ENCODE measurements at places on chromosomes 3 and 15. TPM values are rescaled to one million over a fixed set of nuclear protein-coding genes. Genes with fewer than 3 reads are reported as not detected.

DNA sequence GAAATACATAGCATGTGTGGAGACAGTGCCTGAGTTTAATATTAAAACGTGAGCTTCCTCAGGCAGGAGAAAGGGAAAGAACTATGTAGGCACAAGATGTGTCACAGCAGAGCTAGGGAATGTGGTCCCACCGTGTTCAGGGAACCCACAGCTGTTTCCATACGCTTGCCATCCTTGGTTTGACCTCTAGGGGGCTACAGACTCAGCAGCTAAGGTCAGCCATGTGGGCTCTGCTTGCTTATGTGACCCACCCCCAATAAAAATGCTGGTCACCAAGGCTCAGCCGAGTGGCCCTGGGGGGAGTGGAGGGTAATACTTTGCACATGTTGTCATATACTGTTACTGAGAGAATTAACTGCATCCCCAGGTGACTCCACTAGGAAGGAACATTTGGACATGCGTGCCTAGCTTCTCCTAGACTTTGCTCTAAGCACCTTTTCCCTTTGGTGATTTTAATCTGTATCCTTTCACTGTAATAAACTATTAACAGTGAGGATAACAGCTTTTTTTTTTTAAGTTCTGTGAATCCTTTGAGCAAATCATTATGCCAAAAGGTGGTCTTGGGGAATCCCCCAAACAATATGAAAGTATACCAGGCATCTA lies 3.3 kb downstream of the TUBGCP5 start:
- no peaks in the 10 kb centered on the region for H3K27me3 ChIP-seq
- H3K36me3 ChIP-seq, result peaks cover 30% of the 10 kb centered on the region
- no peaks in the 10 kb centered on the region for H3K4me1 ChIP-seq
- H3K27ac ChIP-seq, result no peak overlapping the region
- H3K4me3 ChIP-seq, result no peak overlapping the region

Gene SHC4
- total RNA-seq, result 2.7 TPM

GRCh38 chr3:191254098-191254873 lies 55.2 kb downstream of the OSTN start:
- no peaks in the 10 kb centered on the region for H3K4me1 ChIP-seq
- no peaks in the 10 kb centered on the region for H3K36me3 ChIP-seq
- no peaks in the 10 kb centered on the region for H3K27me3 ChIP-seq

- no peak for DNase-seq
- H3K27ac ChIP-seq, result no peak overlapping the region
- no peak overlapping the region for H3K4me3 ChIP-seq
- peaks cover 4% of the 10 kb centered on the region for H3K27me3 ChIP-seq
- H3K36me3 ChIP-seq, result no peaks in the 10 kb centered on the region
Observed at GRCh38 chr3:53748512-53749271, 97.5 kb downstream of the CHDH start.

Gene ARHGAP11A
- total RNA-seq, result 9.3 TPM

Gene PLCH1
- total RNA-seq, result 0.65 TPM

GRCh38 chr15:34810443-34811129 lies 15.2 kb upstream of the ACTC1 start:
- H3K27me3 ChIP-seq, result no peaks in the 10 kb centered on the region
- peak; percentile 98 for DNase-seq
- peaks cover 4% of the 10 kb centered on the region for H3K4me1 ChIP-seq
- H3K27ac ChIP-seq, result peak overlapping the region; percentile 91
- no peak overlapping the region for H3K4me3 ChIP-seq

- no peaks in the 10 kb centered on the region for H3K27me3 ChIP-seq
- peak; percentile 100 for DNase-seq
- peaks cover 39% of the 10 kb centered on the region for H3K4me1 ChIP-seq
- peak overlapping the region; percentile 82 for H3K27ac ChIP-seq
Observed at GRCh38 chr3:189937302-189938127, 183.2 kb downstream of the P3H2 start.

DNA sequence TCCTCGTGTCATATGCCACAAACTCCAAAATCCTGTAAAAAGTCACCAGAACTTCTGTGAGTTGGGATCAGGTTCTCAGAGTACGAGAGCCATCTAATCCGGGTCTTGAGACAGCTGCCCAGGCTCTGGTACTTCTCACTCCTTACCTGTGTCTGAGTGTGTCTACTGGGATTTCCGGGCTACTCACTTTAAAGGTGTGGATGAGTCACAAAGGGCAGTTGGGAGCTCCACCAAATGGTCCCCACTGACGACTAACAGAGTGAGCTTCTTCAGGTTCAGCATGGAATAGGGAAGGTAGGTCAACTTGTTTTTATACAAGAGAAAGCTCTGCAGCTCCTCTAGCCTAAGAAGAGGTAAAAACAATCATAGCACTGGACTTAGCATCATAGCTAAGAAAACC lies 29.5 kb downstream of the RTP3 start:
- H3K36me3 ChIP-seq, result no peaks in the 10 kb centered on the region
- no peaks in the 10 kb centered on the region for H3K27me3 ChIP-seq
- DNase-seq, result no peak
- no peak overlapping the region for H3K4me3 ChIP-seq

DNA sequence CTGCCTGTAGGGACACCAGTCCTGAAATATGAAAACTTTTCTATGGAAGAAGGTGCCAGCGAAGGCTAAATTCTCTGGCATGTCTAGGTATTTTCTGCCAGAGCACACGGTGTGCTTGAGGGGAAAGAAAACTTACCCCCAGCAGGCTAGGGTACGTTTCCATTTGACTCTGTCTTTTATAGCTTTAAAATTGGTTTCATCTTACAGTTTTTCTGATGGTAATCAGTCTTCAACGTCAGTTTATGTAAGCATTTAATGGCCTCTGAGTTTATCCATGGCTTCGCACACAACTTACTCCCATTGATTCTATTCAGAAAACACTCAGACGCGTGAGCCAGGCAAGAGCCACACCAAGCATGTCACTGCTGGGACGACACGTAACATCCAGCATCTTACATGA lies 249.7 kb downstream of the ADAMTS17 start:
- no peak for DNase-seq
- H3K27me3 ChIP-seq, result no peaks in the 10 kb centered on the region
- H3K4me3 ChIP-seq, result no peak overlapping the region
- peaks cover 21% of the 10 kb centered on the region for H3K4me1 ChIP-seq
- H3K27ac ChIP-seq, result no peak overlapping the region

DNA sequence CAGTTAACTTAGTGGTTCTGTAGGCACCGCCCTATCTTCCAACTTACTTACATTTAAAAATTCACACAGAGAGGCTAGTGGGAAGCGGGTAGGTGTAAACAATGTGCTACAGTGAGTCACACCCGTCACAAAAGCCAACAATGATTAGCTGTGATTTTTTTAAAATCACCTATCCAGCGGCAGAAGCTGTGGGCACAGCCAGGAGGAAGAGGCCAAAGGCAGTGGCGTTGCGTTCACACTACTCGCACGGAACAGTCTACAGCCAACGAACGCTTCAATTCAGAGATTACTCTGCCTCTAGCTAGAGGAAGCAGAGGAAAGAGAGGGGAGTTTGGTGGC lies 2.5 kb upstream of the NLGN1 start:
- H3K36me3 ChIP-seq, result no peaks in the 10 kb centered on the region
- peak overlapping the region; percentile 75 for H3K4me3 ChIP-seq
- H3K27ac ChIP-seq, result peak overlapping the region; percentile 83
- DNase-seq, result no peak
- peaks cover 3% of the 10 kb centered on the region for H3K27me3 ChIP-seq
- peaks cover 12% of the 10 kb centered on the region for H3K4me1 ChIP-seq

Gene MINAR1
- 1.7 TPM for total RNA-seq

Gene CDC25A
- 4.6 TPM for total RNA-seq

DNA sequence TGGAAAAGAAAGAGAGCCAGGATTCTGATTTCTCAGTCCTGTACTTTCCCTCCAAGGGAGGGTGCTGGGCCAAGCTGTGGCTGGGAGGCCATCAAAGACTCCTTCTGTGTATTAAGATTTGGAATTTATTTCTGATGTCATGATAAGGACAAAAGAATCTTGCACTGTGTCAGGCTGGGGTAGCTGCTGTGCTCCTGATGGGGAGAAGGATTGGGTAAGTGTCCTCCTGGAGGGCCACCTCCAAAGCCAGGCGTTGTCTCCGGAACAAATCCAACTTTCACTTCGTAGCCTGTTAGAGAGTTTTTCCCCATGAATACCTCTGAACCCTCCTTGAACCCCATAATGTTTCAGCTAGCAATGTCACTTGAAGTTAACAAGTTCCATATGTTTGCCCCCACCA lies 29.9 kb downstream of the CLDN11 start:
- no peak overlapping the region for H3K4me3 ChIP-seq
- H3K27ac ChIP-seq, result no peak overlapping the region
- no peaks in the 10 kb centered on the region for H3K4me1 ChIP-seq
- no peak for DNase-seq
- no peaks in the 10 kb centered on the region for H3K27me3 ChIP-seq

DNA sequence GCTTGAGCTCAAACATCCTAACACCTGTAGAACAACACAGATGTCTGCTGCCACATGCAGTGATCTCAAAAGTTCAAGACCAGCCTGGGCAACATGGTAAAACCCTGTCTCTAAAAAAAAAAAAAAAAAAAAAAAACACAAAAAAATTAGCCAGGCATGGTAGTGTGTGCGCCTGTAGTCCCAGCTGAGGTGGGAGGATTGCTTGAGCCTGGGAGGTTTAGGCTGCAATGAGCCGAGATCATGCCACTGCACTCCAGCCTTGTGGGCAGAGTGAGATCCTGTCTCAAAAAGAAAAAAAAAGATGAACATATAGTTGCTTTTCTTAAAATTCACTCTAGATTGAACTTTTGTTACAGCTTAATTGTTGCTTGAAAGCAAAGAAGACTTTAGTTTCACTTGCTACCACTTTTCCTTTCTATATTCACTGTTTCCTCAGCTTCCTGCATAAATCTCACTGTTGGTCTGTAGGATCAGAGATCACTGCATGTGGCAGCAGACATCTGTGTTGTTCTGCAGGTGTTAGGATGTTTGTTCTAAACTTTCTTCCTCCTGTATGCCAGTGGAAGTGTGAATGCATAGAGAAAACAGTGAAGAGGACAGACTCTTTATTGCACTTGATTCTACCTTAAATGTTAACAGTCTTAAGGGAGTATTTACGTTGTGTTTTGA lies 12.6 kb downstream of the RAB11A start:
- H3K4me1 ChIP-seq, result no peaks in the 10 kb centered on the region
- H3K27ac ChIP-seq, result no peak overlapping the region
- H3K36me3 ChIP-seq, result peaks cover 42% of the 10 kb centered on the region
- H3K27me3 ChIP-seq, result no peaks in the 10 kb centered on the region
- no peak overlapping the region for H3K4me3 ChIP-seq

DNA sequence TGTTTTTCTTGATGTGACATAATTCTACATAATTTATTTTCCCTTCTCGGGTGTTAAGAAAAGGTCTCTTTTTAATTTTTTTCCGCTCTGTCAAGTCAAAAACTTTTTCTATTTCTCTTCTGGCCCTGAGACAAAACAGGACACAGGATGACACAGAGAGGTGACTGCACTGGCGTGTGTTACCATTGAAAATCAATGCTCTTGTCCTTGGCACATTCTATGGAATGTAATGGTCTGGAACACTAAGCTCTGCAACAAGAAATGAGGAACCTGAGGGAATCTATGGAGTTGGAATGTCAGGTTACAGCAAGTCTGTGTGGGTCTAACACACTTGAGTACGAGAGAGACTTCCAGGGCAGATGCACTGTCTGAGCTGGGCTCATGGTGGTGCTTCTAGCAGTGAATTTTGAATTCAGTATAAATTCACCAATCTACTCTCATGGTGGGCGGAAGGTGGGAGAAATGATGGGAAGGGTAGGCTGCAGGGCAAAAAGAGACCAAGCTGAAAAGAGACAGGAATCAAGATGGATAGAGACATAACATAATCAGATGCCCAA lies 508.3 kb downstream of the TUSC7 start:
- H3K27ac ChIP-seq, result no peak overlapping the region
- no peaks in the 10 kb centered on the region for H3K4me1 ChIP-seq
- H3K4me3 ChIP-seq, result no peak overlapping the region
- DNase-seq, result no peak

Gene GP9
- total RNA-seq, result not detected

Gene CSTA
- total RNA-seq, result 0.55 TPM

Gene RASL12
- total RNA-seq, result 0.36 TPM

Gene GPR176
- 33.5 TPM for total RNA-seq

Gene COL6A5
- total RNA-seq, result 0.05 TPM

DNA sequence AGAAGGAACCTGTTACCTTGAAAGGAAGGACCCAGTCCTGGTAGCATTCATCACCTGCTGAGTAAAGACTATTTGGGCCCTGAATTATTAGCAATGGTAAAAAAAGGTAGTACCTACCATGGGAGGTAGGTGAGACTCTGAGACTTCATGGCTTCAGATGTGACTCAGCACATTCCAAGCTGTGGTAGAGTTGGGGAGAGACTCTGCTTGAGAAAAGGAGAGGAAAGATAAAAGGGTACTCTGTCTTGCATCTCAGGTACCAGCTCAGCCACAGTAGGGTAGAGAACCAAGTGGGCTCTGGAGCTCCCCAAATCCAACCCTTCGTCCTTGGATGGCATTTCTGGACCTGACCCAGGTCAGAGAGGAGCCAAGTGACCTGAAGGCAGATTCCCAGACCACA lies 430.4 kb downstream of the TBL1XR1 start:
- H3K27me3 ChIP-seq, result no peaks in the 10 kb centered on the region
- DNase-seq, result peak; percentile 26
- peaks cover 16% of the 10 kb centered on the region for H3K4me1 ChIP-seq
- no peak overlapping the region for H3K4me3 ChIP-seq

Gene SOX2
- 5.2 TPM for total RNA-seq

DNA sequence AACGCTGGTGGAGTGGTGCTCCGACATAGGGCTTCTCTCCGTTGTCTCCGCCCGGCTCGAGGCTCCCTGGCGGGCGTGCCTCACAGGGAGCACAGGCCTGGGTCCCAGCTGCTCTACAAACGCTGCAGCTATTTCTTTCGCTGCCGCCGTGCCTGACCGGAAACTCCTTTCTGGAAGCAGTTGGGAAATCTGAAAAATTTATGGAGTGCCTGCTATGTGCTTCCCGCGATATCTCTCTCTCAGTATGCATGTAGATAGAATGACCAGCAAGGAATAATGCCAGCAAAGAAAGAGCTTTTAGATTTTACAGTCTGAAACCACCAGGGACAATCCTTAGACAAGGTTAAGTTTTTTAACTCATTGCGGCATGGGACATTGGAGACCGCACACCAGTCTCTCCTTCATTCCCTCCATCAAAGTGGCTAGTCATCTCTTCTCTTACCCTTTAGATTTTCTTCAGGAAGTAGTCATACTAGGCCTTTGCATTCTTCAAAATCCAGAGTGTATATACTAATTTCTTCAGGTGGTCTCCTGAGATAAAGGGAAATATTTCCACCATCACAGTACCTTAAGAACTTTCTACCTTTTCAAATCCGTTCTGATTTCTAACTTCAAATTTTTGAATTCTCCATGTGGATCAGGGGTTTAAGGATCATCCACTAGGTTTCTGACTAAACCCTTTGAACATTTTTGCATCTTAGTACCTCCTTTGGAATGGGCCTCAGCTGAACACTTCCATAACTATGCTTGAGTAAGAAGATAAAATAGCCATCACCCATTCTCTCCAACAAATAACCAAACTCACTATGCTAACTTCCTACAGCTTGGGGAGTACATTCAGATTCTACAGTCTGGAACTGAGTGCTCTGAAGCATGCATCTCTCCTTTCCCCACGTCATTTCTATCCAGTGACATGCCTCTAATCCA lies 1.1 kb upstream of the NPHP3 start:
- peak; percentile 72 for DNase-seq
- peak overlapping the region; percentile 55 for H3K27ac ChIP-seq
- H3K27me3 ChIP-seq, result no peaks in the 10 kb centered on the region
- H3K4me3 ChIP-seq, result peak overlapping the region; percentile 69

Gene LYZL4
- total RNA-seq, result not detected

GRCh38 chr15:60355148-60355857 lies 42.5 kb downstream of the ANXA2 start:
- H3K4me3 ChIP-seq, result no peak overlapping the region
- peak overlapping the region; percentile 6 for H3K27ac ChIP-seq
- no peak for DNase-seq
- H3K27me3 ChIP-seq, result no peaks in the 10 kb centered on the region

Gene COMMD2
- total RNA-seq, result 44.8 TPM

Gene ERICH6
- total RNA-seq, result 0.09 TPM

All from astrocyte (in vitro differentiated cells and primary cell).